ENCODE measurements at places on chromosomes 7 and 10.
A peak's percentile ranks its signal among the peaks of the same experiment; 100 is the strongest.

DNA sequence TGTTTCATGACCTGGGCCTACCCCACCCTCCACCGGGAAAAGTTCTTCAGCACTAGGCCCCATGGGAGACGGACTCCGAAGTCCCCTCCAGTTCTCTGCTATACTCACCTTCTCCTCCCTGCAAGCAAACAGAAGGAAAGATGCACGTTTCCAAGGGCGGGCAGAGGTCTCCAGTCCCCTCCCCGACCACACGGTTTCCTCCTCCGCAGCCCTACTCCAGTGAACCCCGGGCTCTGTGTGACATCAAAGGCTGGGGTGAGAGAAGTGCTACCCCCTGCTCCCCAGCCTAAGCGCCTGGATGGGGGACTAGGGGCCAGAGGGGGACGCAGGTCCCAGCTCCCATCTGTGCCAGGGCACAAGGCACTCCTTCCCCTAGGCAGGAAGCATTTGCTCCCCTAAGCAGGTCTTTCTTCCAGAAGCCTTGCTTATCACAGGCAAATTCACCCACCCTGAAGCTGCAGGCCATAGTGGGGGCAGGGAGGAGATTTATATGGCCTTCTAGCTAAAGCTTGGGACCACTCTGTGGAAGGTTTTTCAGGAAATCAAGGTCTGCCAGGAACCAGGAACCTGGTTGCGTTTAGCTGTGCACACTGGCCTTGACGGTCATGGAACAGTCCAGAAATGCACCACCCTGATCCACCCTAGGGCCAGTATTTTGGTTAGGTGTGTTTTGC lies 52.8 kb downstream of the ASB13 start:
- DNase-seq, result no peak

- DNase-seq, result no peak
Measured at GRCh38 chr10:82377608-82378007, 502.6 kb downstream of the NRG3 start.

DNA sequence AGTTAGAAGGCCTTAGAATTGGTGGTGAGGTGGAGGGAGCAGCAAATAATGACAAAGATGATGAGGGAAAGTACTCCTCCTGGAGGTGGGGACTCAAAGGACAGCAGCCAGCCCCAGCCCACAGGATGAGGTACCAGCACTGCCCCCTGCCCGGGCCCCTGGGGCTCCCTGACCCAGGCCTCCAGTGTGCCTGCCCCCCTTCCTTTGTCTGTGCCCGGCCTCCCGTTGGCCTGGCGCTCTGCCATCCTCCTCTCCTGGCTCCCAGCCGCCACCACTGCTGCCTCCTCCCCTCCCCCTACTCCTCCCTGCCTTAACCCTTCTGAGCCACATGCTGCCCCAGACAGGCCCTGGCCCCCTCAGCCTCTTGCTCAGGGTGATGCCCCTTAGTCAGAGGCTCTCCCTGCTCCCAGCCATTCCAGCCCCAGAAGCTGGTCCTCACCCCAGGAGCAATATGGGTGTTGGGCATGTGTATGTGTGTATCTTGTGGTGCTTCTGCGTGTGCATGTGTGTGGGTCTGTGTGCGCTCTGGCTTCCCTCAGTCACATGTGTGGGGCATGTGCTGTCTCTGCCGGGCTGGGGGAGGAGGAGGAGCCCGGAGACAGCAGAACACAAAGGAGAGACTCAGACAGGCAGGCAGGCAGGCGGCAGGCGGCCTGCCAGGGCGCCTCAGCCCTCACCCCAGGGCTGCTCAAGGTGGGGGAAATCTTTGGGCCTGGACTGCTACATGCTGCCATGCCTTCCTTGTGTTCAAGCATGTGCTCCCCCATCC lies 2.6 kb downstream of the LDB1 start:
- DNase-seq, result peak; percentile 72

- no peak for DNase-seq
Measured at GRCh38 chr7:134941185-134941900, 45.0 kb upstream of the AGBL3 start.

- no peak for DNase-seq
Measured at GRCh38 chr10:73581918-73582317, 9.2 kb downstream of the USP54 start.

DNA sequence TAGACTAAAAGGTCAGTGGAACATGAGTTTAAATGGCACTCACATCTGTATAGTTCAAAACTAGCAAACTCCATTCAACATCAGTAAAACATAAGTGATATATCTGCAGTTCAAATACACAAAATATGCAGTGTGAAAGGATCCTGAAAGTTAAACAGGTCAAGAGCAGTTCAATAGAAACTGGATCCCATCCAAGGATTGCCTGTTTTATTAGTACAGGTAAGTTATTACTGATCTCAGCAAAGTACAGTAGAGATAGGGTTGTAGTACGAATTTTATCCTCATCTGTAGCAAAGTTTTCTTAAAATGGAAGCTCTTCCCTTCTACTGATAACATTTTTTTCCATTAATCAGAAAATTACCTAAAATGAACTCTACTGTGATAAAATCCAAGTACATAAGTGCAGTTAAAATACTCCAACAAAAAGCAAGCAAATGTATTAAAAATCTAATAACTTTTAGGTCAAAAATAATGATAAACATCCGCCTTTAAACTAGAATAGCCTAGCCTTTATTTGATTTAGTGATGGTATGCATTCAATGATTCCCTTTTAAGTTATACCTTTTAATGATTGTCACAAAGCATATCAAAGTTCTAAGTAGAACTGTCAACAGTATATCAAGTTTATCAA lies 2.2 kb downstream of the ZNF800 start:
- DNase-seq, result no peak

DNA sequence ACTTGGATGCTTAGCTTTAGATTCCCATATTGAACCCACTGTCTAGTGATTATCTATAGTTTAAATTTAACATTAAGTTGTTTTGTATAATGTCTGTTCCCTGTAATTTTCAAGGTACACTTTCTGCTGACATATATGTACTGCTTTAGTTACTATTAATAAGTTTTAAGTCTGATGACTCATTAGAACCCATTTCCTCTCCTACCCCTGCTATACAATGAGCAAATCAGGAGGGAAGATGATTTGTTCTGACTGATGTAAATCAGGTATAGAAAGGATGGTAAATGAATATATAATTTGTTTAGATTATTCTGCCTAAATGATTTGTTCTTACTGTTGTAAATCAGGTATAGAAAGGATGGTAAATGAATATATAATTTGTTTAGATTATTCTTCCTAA lies 691.8 kb downstream of the NXPH1 start:
- DNase-seq, result no peak

DNA sequence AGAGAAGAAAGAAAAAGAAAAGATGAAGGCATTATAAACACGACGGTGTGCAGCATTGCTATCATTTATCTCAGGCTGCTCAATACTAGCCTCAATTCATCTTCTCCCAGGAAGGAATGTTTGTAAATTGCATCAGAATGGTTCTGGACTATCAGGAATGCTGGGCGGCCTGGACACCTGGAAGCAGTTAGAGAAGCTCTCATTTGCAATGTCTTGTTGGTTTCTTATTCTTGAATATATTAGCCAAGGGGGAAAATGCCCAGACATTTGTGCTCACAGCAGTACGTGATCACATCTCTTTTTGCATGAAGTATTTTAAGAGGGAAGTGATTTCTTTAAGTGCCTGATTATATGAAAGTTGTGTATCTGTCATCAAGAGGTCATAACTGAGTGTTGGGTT lies 85.6 kb upstream of the IMMP2L start:
- no peak for DNase-seq

DNA sequence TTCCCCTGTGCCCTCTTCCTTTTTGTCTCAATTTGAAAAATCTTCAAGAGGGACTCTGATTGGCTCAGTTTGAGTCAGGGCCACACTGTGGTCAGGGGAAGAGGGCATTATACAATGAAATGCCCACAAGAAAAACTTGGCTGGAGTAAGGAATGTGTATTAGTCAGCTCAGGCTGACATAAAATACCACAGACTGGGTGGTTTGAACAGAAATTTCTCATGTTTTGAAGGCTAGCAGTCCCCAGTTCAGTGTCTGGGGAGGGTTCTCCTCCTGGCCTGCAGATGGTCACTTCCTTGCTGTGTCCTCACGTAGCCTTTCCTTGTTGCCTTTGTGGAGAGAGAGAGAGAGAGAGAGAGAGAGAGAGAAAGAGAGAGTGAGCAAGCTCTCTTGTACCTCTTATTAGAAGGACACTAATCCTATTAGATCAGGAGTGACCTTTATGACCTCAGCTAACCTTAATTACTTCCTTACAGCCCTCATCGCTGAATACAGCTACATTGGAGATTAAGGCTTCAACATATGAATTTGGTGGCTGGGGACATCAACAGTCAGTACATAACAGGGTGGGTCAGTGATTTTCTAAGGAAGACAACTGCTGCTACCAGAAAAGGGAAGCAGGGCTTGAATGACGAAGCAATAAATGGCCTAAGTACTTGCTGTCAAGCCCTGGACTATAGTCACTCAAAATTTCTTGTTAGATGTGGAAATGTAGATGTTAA lies 25.8 kb upstream of the FAM13C start:
- DNase-seq, result no peak

GRCh38 chr10:62805231-62806099 lies 945 bp downstream of the ADO start:
- no peak for DNase-seq

GRCh38 chr10:77313066-77313750 lies 324.4 kb downstream of the KCNMA1 start:
- DNase-seq, result no peak

DNA sequence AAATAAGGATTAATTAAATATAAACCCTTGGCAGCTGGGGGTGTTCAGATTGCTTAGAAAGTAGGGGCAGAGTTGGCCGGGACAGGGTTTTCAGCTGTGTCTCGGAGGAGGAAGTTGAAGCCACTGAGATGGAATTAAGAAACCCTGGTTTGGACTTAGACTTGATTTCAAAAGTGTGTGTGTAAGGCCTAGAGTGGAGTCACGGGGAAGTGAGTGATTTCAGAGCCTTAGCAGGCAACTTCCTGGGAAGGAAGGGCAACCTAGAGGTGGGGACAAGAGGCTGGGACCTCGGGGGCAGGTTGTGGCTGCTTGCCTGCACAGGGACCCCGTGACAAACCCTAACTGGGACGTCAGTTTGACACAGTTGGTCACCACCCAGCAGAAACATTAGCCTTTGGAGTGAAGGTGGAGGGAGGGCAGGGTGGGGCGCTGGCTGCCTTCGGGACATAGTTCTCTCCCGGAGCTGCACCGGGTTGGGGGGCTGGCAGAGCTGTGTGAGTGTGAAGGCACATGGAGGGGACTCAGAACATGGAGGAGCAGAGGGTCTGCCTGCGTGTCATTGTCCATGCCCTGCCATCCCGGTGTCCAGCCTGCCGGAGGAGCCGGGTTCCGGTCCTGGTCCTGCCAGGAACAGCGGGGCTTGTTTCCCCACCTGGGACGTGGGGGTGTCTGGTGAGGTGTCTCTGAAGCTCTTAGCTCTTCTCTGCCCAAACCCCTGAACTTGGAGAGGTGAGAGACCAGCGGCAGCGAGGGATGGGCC lies 1.8 kb downstream of the BRI3 start:
- peak; percentile 12 for DNase-seq

GRCh38 chr7:123553159-123553558 lies 4.5 kb downstream of the NDUFA5 start:
- no peak for DNase-seq

DNA sequence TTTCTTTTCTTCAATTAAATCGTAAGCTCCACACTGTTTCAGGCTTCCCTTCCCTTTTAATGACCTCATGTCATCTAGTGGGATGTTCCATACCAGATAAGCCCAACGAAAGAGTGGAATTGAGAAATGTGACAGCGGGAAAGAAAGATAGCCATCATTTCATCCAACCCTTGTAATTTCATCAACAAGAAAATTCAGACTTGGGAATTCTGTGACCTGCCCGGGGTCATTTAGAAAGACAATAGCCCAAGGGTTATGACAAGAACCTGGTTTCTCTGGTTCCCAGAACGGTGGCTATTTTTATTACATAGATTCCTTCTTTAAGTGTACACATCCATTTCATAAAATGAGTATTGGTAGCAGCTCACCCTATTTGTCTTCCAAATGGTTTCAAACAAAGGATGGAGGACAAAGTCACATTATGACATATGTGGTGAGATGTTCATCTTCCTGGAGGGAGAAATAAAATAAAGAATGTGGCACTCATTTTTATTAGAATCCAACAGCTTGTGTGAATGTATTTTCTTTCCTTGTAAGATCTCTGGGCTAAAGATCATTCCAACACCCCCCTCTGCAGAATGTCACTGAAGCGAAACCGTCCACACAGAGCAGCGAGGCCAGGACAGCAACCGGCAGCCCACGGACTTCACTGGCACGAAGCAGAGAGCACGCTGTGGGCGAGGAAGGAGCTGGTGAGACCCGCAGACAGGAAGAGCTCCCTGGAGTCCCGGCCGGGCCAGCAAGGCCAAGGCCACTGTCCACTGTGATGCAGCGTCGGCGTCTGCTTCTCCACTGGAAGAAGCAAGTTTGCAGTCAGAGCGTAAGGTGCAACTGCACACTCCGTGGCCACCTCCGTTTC lies 199.9 kb downstream of the KLF6 start:
- DNase-seq, result no peak

GRCh38 chr10:29542723-29543122 lies 92.0 kb downstream of the SVIL start:
- no peak for DNase-seq

- peak; percentile 32 for DNase-seq
Measured at GRCh38 chr7:585229-585711, 65.6 kb upstream of the PDGFA start.

- no peak for DNase-seq
Measured at GRCh38 chr10:71241114-71241829, 28.9 kb downstream of the UNC5B start.

- peak; percentile 7 for DNase-seq
Measured at GRCh38 chr7:38425509-38425908, 152.1 kb upstream of the TARP start.

DNA sequence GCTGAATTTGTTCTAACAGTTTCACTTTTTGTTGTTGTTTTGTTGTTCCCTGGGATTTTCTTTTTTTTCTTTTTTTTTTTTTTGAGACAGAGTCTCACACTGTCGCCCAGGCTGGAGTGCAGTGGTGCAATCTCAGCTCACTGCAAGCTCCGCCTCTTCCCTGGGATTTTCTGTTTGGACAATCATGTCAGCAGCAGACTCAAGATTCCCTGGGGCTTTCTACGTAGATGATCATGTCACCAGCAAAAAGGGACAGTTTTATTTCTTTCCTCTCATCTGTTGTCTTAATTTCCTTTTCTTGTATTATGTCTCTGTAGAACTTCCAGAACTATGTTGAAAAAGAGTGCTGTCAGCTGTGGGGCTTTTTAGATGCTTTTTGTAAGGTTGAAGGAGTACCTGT lies 241.4 kb downstream of the TNS3 start:
- DNase-seq, result no peak

DNA sequence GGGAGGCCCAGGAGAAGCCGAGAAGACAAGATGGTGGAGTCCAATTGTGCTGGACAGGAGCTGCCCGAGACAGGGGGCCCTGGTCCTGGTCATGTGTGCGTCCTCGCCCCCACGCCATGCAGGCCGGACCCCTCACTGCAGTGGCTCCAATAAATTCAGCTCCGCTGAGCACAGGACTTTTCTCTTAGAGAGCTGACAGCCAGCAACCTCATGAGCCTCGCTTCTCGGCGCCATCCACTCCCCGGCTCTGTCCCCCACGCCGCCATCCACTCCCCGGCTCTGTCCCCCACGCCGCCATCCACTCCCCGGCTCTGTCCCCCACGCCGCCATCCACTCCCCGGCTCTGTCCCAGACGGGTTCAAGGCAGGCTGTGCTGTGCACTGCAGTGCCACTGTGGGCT lies 2.8 kb upstream of the UTF1 start:
- no peak for DNase-seq

Data from CD4-positive, alpha-beta T cell treated with Interleukin-21 for 1 hour (primary cell).